ENCODE measurements at places on chromosomes 4 and X. TPM values are rescaled to one million over a fixed set of nuclear protein-coding genes. Genes with fewer than 3 reads are reported as not detected.

MSX1 gene
- 2.1 TPM for total RNA-seq

HMX1 gene
- total RNA-seq = not detected

ENPP6 gene
- 0.74 TPM for total RNA-seq

SPARCL1 gene
- 299 TPM for total RNA-seq

MTMR1 gene
- total RNA-seq = 22.4 TPM

VCX3A gene
- not detected for total RNA-seq

SSX4 gene
- total RNA-seq = not detected

TMEM271 gene
- total RNA-seq = not detected

DNA sequence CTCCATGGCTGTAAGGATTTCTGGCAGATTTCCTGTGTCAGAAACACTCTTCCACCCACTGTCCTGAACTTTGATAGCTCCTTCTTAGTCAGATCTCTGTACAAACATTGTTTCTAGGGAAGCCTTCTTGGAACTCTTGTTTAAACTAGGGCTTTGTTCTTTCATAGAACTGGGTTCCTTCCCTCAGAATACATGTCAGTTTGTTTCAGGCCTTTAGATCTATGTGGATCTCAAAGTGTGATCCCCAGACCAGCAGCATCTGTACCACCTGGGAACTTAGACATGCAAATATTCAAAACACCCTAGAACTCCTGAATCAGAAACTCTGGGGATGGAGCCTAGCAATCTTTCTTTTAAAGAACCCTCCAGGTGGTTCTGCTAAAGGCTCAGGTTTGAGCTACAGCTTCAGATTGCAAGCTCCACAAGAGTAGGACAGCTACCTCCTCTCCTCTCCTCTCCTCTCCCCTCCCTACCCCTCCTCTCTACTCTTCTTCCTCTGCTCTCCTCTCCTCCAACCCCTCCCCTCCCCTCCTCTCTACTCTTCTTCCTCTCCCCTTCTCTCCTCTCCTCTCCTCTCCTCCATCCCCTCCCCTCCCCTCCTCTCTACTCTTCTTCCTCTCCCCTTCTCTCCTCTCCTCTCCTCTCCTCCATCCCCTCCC is 12.7 kb downstream of the RASSF6 start:
- DNase-seq = no peak

DNA sequence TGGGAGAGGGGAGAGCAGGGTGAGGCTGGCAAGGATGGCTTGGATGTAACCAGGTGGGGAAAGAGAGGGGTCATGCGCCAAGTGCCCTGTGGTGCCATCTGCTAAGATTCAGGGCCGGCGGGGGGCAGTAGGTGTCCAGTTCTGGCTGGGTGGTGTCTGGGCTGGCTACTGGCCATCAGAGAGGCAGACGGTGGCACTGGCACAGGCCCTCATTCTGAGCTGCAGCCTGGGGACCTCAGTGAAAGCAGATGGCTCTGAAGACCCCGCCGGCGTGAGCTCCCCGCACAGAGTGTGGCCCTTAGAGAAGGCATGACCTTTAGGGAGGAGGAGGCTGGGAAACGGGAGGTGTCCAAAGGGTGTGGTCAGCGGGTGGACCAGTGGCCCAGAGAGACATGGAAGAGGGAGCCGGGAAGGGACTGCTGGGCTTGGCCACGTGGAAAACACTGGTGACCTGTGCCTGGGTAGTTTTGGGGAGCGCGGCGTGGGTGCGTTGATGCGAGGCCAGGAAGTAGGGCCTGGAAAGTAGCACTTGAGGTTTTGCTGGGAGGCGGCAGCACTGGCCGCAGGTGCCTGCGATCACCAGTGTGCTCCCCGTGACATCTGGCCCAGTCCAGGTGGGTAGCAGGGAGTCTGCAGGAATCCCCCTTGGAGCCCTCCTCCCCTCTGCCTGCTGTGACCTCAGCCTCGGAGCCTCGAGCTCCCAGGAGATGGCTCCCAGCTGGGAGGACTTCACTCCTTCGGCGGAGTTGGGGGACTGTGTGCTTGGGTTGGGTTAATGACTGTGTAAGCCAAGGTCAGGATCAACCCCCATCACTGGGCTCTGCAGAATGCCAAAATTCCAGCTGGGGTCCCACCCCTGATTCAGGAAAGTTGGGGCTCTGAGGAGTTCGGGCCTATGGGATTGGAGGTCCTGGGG is 9.3 kb upstream of the SH3TC1 start:
- DNase-seq = peak; percentile 53

- DNase-seq = no peak
Measured at GRCh38 chr4:100581337-100581736, 63.5 kb upstream of the EMCN start.

DNA sequence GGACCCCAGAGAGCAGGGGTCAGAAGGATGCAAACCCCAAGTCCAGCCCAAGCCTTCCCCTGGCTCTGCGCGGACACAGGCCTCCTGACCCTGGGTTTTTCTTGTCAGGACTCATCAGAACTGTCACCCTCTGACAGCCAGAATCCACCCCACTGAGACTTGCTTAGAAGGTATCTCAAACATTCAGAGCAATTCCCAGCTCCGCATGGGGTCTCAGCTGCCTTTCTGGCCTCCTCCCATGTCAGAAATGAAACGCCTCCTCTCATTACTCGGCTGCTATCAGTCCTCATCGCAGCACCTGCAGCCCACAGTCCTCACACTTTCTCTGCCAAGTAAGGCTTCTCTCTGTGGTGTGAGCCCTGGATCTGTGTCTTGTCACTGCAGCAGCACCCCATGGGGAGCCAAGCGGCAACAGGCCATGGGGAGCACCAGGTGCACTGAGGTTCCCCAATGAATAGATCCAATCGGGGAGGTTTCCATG is 97.8 kb downstream of the WFS1 start:
- DNase-seq = no peak

- no peak for DNase-seq
Measured at GRCh38 chrX:139121616-139122286, 408.8 kb upstream of the F9 start.

DNA sequence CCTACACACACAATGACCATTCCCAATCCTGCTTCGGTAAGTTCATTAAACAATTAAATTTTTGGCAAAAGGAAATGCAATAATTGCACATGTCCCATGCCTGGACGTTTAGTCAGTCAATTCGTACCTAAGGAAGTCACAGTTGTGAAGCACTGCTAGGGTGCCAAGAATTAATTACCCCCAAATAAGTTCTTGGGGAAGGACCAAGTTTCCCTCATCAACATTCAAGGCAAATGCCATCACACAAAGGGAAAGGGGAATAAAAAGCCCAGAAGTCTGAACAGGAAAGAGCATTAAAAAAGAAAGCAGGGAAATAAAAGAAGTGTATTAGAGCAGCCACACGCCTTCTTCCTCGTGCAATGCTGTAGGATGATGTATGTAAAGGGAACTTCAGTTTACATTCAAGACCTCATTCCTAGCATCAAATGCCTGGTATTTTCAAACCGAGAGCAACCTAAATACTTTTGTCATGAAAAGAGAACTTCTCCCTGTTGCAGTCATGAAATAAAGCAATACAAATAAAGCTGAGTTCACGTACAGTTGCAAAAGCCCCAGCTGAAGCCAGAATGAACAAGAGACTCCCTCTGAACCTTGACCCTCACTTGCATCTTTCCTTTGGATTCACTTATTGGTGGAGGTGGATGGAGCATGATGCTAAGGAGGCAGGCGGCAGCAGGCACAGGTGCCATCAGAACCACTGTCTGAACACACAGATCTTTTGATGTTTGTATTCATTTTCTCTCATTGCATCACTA is 124.0 kb upstream of the PPARGC1A start:
- no peak for DNase-seq

DNA sequence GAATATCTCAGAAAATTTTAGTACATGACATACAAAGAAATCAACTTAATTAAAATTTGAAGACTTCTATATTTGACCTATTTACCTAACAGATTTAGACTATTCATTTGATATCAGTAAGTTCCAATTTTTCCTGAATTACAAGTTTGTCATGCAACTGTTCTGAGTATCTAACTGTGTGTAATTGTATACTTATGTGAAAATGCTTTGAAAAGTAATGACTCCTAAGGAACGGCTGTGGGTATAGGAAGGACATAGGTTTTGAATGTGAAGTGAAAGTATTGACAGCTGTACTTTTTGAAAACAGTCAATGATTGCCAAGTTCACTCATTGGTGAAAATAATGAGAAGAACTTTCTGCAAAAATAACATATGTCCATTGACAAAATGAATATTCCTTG is 2.9 kb downstream of the GRIA2 start:
- no peak for DNase-seq

DNA sequence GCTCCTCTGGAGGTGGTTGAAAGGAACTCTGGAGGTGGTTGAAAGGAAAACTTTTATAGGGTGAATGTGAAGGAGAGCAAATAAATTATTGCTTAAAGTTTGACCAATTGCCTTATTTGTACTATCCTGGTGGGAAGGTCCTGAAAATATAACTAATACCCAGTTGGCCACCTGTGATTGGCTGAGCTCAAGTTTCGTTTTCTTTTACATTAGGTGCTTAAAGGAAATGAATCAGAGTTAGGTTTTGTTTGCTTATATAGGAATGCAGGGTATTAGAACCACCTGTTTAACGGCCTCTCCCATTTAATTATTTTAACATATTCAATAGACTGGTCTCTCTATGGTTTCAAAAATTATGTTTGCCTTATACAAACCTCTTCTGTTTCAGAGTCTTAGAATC is 497.6 kb downstream of the PRR32 start:
- DNase-seq = no peak

DNA sequence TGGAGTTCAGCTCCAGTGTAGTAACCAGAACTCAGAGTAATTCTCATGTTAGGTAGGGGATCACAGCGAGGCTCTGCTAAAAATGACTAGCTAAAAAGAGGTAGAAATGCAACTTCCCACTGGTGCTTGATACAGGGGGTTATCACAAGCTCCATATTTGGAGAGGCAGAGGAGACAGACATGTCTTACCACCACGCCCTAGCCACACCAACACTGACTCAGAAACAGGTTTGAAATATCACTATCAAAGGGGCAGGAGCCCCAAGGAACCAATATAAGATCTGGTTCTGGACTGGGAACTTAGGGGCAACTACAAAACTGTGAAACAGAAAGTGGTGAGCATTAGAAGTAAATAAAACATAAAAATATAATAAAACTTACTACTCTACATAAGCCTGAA is 62.9 kb downstream of the IQCM start:
- DNase-seq = no peak

- DNase-seq = no peak
Measured at GRCh38 chr4:164866817-164867490, 10.0 kb upstream of the APELA start.

- DNase-seq = no peak
Measured at GRCh38 chr4:141403782-141404181, 183.1 kb downstream of the ZNF330 start.

- DNase-seq = no peak
Measured at GRCh38 chr4:52627876-52628275, 31.2 kb downstream of the USP46 start.

DNA sequence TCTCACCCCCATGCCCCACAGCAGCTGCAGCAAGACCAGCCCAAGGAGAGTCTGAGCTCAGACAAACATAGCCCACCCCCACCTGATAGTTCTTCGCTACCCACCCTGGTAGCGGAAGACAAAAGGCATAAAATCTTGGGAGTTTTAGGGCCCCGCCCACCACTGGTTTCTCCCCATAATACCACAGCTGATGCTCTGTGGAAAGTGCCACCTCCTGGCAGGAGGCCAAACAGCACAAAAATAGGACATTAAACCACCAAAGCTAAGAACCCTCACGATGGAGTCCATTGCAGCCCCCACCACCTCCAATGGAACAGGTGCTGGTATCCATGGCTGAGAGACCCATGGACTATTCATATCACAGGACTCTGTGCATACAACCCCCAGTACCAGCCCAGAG is 226.7 kb downstream of the SNCA start:
- DNase-seq = no peak

DNA sequence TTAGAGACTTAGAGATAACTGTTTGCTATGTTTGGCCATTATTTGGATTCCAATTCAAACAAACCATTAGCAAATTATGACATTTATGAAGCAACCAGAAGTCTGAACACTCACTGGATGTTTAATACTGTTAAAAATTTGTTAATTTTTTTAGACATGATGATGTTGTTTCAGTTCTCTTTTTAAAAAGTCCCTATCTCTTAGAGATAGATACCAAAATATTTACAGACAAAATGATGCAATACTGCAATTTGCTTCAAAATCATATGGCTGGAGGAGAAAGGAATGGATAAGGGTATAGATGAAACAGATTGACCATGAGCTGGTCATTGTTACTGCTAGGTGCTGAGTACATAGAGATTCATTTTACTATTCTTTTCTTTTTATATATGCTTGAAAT is 534.6 kb downstream of the BCOR start:
- no peak for DNase-seq
